Hematopoietic multipotent progenitor cell treated with erythropoietin and hydrocortisone succinate and interleukin-3 and kit ligand, for 8 days (in vitro differentiated cells): ENCODE measurements at places on chromosomes 2 and 18.

DNA sequence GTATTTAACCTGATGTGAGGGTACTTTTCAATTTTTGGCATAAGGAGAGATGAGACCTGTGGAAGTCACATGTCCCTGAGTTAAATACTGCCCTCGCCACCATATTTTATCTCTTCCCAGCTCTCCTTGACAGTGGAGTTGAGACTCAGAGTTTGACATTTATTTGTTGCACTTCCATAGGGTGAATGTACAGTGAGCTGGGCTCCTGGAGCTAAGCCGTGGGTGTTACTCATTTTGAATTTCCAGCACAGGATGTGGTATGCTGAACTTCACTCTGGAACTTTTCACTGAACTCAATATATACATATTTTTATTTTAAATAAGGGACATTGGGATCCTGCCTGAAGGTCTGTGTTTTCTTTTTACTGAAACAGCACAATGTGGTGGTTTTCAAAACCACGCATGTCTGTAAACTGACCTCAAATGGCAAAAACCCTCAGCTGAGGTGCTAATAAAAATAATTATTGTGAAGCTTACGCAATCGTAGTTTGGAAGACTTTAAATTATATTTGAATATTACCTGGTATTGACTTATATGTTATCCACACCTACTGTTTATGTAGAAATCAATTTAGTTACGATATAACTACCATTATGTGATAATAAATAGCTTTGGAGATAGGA is 12.1 kb downstream of the RNF144A start:
- DNase-seq: no peak

DNA sequence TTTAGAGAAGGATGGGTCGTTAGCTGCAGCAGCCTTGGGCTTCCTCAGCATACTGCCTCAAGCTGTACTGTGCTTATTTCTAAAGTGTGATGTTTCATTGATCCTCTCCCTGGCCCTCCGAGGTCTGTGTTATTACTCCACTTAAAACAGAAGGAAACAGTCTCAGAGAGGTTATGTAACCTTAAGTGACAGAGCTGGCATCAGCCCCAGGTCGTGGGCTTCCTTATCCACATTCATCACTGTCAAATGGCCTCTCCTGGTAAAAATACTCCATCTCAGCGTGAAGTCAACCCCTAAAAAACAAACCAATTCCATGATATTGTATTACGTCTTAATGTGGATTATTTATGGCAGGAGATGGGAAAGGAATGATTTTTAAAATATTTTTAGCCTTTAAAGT is 153.3 kb upstream of the NOSTRIN start:
- DNase-seq: no peak

DNA sequence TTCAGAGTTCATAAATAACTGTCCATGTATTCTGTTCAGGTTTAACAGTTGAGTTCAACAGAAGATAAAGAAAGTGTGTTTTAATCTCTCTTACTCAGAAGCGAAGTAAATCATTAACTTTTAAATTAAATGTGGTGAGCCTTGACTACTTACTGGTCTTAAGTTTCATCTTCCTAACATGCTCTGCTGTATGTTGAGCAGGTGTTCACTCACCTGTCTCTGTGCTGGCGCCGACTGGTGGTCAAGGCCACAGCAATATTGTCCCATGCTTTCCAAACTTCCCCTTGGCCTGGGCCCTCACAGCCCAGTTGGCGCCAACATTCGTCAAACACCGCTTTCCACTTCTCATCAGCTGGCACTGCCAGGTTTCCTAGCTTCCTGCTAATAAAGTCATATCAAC is 17.0 kb upstream of the MPP4 start:
- no peak for DNase-seq

DNA sequence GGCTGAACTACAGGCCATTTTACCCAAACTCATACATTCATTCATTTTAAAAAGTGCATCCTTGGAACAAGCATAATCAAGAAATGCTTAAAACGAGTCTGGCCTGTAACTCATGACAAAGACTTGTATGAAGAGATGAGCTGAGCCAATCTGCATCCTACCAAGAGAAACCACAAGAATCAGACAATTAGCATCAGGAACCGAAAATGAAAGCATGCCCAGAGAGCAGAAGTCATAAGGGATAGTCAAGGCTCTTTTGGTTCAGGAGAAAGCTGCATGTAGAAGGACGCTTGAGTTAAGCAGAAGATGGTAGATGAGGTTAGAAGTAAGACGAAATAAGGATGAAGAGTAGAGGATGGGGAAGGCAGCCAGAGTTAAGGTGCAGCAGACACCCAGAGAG is 137.0 kb upstream of the CTNNA2 start:
- no peak for DNase-seq

- no peak for DNase-seq
Measured at GRCh38 chr2:149858216-149858615, 270.6 kb upstream of the MMADHC start.
